ENCODE measurements at places on chromosomes 4 and X.

- DNase-seq = no peak
These were observed 25.4 kb downstream of the SEC31A start for GRCh38 chr4:82865592-82865991.

DNA sequence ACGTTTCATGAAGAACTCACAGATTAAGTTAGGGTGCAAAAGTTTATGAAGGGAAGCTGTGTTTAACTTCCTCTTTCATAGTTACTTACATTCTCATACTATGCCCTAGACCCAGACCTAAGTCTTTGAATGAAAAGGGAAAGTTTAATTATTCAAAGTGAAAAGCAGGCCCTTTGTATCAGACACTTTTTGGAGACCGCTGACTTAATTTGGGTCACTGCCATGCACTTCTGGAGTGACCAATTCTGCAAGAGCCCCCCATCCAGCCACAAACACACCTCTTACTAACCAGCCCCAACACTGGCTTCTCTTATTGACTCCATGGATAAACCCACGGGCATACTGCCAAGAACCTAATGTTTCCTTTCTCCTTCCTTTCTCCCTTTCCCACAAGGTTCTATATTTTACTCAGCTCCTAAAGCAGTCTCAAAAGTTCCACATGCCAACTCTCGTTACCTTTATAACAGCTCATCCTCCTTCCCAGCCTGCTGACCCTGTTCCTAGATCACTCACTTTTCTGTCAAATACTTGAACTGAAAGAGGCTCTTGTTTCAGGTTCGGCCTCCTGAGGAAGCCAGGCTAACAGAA lies 34.5 kb downstream of the ABCE1 start:
- DNase-seq = no peak

DNA sequence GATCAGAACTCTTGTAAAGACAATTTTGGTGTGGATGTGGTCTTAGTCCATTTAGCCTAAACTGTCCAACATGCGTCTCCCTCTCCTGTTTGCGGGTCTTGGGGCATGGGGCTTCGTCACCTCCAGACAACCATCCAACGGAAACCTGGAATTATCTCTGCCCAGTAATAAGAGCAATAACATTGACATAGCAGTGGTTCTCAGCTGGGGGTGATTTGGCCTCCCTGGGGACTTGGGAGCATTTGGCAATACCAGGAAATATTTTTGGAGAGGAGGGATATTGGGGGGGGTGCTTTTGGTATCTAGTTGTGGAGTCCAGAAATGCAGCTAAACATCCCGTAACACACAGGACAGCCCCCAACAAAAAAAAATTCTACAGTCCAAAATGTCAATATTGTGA lies 47.2 kb downstream of the SEL1L3 start:
- no peak for DNase-seq

DNA sequence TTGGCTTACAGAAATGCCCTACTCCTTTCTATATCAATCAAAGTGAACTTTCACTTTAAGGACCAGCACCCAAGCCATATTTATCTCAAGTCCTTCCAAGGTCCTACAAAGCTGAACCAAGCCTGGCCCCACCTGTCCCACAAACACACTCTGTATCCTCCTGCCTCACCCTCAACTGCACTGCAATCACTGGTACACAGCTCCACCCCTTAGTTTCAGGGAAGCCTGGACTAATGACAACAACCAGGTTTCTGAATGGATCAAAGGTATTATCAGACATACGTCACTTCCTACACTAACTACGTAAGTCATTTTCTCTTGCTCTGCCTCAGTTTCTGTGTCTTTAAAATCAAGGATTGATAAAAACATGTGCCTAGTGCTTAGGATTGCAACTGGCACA lies 205.6 kb upstream of the HS3ST1 start:
- no peak for DNase-seq

DNA sequence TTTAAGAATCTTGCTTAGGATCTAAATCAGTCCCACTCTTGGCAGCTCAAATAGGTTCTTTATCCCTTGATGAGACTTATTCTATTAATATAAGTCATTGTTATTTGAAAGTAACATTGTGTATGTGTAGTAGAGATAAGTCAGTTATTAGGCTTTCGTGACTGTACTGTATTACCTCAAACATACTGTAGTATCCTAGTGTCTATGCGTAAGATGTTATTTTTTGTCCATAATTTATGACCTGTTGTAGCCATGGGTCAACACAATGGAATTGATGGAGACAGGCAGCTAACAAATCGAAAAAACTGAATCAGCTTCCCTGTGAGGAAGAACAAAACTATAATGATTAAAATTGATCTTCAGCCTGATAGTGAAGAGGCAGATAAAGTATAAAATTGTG lies 41.8 kb downstream of the CLCN3 start:
- no peak for DNase-seq

DNA sequence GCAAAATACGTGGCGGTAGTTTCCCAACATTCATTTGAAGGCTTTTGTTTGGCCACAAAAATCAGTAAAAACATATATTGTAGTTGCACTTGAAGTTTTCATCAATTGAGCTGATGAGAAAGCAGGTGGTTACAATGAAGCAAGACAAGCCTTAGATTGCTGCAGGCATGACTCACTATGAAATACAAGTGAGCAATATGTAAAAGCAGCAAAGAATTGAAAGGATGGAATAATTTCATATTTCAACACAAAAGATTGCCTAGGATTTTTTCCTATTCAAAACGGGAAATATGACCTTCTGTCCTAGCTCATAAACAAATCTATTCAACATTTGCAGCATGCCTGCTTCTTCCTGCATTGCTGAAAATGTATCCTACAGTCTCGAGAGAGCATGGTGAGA lies 190.9 kb upstream of the BANK1 start:
- no peak for DNase-seq

GRCh38 chr4:75880278-75880677 lies 22.0 kb downstream of the PPEF2 start:
- DNase-seq = no peak

DNA sequence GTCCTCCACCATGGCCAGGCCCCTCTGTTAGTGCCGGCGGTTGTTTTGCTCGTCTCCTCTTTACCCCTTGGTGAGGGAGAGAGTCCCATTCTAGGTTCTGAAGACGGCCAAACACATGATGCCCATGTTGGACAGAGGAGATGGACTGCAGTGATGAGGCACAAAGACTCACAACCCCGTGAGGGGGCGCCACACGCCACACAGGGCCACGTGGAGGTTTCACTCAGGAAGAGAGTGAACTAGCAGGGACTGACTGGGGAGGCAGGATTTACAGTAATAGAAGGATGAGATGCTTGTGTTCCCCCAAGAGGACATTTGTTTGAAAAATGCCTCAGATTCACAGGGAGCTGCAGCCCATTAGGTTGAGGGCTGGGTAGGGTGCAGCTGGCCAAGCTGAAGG lies 655.3 kb upstream of the FRG1 start:
- no peak for DNase-seq

GRCh38 chr4:31114816-31115215 lies 394.6 kb downstream of the PCDH7 start:
- no peak for DNase-seq

GRCh38 chr4:72527038-72527646 lies 41.9 kb downstream of the ADAMTS3 start:
- no peak for DNase-seq

GRCh38 chr4:74311696-74312313 lies 3.5 kb downstream of the EPGN start:
- DNase-seq = peak; percentile 27

DNA sequence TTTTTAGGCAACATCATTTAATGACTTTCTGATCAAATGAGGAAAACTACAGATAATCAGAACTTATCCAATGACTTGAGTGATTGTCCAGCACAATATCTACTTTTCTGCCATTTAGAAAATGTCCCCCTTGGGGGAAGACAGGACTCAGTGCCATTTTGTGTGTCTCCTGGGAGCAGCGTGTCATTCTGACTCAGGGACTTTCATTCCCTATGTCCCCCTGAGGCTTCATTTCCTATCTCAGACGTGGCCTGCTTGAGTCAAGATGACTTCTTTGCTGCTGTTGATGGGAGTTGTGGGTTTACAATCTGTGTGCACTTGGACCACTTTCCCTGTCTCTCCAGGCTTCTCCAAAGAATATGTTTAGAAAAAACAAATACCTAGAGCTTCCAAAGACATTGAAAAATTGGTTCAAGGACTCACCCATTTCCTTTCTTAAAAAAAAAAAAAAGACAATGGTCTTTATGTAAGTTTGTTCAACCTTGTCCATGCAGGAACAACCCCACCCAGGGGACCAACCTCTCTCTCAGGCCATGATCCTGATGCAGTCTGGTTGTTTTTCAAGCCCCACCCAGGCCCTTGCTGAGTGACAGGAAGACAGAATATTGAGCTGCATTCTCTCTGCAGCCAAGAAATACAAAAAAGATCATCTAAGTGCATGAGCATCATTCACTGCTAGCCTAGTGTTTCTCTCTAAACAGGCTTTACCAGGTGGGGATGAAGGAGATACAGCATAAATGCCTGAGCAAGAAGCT lies 34.3 kb upstream of the TMEM154 start:
- DNase-seq = no peak

DNA sequence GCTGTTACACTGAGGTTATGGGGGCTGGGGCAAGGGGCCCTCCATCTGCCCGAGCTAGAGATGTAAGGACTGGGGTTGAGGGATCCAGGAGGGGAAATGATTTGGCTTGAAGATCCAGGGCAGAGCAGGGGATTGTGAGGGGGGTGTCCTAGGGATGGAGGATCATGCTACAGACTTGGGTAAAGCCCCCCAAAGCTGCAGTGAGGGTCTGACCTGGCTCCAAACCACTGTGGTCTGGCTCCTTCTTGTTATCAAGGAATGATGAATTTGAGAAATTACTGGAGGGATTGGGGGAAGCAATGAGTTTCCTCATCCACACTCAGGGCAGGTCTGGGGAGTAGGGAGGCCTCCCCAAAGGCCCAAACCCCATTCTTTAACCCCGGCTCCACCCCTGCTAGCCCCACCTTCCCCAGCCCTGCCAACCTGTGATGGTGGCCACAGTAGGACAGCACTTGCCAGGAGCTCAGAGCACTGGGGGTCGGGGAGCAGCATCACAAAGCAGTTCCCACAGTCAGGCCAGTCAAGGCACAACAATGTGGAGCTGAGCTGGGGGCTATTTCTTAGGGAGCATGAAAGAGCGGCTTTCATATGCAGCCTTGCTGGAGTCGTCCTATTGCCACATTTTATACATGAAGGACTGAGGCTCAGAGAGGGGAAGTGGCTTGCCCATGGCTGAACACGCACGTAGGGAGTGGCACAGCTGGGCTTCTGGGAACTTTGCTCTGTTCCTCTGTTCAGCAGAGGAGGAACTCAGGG lies 165.5 kb downstream of the EFNB1 start:
- DNase-seq = no peak

Measured in NCI-H774 (cell line).